ENCODE measurements at places on chromosomes 2 and 18.

DNA sequence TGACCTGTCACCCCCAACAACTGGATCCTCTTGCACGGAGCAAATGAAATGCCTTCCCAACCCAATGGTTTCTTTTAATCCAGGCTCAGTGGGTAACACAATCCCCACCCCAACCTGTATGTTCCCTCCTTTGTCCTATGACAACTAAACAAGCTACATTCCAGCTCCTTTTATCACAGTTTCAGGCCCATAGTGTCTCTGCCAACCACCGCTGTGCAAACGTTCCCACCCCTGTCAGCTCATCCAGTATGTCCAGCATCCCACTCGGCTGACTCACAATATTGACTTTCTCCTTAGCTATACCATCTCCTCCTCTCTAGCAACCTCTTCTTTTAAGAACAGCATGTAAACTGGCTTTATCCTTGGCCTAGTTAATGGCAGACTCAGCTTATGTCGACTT is 117.9 kb upstream of the PPP1CB start:
- no peak for DNase-seq

GRCh38 chr2:40210344-40210967 is 241.4 kb downstream of the SLC8A1 start:
- DNase-seq = no peak

GRCh38 chr2:160246356-160246755 is 46.3 kb upstream of the ITGB6 start:
- no peak for DNase-seq

DNA sequence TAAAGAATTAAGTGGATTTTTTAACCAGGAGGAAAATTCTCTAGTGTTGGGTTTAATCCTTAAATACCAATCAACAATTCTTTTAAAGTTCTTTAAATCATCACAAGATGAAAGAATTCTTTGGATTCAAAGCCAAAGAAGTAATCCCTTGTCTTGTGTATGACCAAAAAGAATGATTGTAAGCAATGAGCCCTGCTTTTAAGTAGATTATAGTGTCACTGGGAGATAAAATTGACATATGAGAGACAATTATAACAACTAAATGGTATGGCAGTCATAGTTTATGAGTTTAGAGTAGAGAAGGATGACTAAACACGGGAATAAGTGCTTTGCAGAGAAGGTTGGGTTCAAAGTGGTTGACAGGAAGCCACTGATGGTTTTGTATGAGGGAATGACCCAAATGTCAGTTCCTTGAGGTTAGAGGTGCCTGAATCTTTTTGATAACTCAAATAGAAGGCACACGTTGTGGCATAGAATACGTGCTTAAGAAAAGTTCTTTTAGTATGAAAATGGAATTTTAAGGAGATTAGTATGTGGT is 199.6 kb upstream of the TCF4 start:
- no peak for DNase-seq

- DNase-seq = no peak
These were observed 67.7 kb downstream of the FAM210A start for GRCh38 chr18:13658436-13659204.

DNA sequence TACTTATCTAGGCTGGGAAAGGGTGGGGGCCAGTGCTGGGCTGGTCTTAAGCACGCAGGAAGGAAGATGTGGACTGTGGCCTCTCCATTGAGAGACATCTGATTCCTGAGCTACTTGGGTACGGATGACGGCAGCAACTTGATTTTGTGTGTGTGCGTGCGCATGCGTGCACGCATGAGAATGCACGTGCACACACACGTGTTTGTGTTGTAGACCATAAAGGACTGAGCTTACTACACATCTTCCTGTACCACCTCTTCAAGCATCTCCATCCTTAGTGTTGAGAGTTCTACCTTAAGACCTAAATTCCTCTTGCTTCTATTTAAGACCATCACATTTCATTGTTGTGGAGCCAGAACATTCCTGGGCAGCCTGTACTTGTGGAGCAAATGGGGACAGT is 9.5 kb downstream of the WNT6 start:
- DNase-seq = no peak

DNA sequence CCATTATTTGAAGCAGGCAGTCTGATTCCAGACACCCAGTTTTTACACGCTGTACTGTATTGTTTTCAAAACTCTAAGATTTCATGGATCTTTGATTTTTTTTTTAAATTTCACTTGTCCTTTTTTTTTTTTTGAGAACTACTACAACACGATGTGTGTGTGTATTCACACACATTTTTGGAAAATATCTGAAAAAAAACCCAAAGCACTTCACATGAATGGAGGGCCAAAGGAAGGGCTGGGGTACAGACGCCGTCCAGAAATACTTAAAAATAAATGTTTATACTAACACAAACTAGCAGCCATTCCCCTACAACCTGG is 314 bp upstream of the SSB start:
- no peak for DNase-seq

DNA sequence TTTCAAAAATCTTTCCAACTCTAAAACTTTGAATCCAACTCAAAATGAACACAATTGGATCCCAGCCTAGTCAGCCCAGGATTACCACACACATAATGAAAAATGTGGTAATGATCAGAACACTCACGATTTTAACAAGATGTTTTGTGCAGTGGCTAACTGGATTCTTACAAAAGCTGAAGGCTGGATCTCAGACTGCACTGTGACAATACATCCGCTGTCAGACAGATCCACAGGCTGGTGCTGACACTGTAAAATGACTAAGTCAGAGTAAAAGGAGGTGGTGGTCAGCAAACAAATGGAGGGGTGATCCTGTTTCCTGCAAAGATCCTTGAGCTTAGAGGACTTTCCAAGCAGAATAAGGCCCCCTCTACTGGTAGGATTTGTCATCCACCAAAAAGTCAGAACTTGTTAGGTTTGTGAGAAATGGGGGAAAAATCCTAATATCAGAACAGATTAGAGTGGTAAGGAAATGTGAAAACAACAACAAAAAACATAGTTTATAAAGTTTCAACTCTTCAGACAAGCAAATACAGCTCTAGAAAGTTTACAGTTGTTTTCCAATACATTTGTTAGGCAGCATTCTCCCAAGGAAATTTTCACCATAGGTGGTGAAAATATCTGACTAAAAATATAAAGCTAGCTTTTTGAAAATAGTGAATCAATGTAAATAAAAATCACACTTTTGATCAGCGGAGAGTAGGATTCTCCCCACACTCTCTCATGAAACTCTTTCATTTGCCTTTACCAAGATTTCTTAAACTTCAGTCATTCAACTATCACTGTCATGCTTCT is 211.9 kb downstream of the AGPS start:
- DNase-seq = peak; percentile 68

DNA sequence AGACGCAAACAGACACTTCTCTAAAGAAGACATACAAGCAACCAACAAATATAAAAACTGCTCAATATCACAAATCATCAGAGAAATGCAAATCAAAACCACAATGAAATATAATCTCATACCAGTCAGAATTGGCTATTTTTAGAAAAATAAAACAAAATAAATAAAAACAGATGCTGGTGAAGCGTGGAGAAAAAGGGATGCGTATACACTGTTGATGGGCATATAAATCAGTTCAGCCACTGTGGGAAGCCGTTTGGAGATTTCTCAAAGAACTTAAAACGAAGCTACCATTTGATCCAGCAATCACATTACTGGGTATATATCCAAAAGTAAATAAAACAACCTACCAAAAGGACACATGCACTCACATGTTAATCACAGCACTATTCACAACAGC is 206.2 kb downstream of the HNMT start:
- DNase-seq = no peak

GRCh38 chr2:207692206-207693065 is 19.0 kb upstream of the CCNYL1 start:
- no peak for DNase-seq

DNA sequence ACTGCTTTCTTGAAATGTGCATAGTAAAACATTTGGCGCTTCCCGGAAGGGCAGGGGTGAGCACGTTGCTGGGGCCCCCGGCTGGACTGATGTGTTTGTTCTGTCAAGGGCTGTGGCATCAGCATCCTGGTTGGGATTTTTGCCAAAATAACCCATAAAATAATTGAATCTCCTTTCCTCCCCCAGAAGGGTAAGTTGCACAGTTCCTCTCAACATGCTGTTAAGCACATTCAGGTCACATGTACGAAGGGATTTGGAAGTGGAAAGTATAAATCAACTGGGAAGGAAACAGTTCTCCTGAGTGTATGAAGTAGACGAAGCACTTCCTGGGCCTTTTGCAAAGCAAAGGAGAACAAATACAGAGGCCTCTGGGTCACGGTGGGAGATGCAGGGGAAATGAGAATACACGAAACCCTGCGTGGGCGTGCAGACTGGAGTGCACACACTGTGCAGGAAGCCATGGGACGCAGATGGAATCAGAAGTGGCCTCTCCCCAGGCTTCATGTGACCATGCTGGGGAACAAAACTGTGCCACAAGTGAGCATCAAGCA is 183.9 kb downstream of the LPIN1 start:
- DNase-seq = no peak

DNA sequence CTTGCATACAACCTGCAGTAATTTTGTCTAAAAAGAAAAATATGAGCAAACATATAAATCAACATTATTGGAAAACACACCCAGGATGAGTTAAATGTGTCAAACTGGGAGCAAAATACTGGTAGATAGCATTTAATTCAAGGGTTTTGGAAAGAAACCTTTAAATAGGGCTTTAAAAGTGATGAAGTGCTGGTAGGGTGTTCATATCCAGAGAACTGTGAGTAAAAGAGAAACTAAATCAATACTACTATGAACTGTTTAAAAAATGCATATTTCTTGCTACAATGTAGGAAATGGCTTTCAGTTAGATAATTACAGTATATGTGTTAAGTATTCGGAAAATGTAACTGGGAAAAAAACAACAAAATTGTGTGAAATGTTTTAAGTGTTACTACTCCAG is 117.8 kb downstream of the ATAD2B start:
- DNase-seq = no peak

DNA sequence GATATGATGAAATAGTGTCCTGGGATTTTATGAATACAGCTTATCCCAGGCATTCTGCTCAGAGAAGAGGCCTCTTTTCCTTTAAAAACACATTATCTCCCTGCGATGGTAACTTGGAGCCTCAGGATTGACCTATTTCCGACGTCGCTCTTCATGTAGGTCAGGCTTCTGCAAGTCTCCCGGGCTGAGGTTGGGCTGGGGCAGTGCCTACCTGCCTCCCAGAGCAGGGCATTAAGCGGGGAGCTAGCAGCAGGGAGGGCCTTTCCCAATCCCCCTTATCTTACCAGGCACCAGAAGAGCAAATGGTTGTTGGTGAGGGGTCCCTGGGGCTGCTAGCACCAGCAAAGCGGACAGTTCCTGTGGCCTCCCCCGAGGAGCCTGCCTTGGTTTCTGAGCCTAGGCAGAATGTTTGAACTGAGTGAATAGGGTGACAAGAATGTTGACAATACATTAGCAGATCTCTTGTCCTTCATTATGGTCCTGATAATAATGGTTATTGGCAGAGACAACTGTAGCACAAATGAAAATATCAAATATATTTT is 60.2 kb downstream of the TRPM8 start:
- no peak for DNase-seq

DNA sequence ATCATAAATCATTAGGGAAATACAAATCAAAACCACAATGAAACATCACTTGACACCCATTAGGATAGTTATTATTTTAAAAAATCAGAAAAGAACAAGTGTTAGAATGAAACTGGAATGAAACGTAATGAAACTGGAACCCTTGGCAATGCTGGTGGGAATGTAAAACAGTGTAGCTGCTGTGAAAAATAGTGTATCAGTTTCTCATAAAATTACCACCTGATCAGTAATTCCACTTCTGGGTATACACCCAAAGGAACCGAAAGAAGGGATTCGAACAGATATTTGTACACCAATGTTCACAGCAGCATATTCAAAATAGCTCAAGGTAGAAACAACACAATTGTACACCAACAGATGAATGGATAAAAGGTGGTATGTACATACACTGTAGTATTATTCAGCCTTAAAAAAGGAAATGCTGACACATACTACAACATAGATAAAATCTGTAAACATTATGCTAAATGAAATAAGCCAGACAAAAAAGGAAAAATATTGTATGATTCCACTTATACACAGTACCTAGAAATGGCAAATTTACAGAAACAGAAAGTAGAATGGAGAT is 27.0 kb downstream of the ROCK1 start:
- no peak for DNase-seq

DNA sequence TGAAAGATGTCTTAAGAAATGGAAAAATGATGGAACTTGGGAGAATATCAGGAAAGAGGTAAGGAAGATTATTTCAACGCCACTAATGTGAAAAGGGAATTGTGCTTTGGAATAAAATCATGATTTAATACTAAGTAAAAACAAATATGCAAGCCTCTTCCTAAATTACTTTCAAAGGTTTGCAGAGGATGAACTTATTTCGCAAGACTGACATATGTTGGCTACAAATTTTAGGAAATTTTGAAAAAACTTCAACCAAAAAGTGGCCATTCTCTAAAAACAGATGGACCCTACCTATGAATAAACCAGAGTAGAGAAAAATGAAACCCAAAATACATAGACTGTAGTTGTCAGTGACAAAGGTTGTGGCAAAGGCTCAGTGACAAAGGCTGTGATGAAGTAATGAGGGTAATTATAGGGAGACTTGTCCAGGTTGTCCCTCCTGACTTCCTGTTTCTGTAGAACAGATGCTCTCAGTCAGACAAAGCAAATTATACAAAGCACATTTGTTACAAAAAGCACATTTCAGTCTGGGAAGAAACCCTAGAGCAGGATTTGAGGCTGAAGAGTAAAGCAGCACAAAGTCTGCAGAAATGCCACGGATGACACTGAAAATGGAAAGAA is 39.5 kb downstream of the SFT2D3 start:
- no peak for DNase-seq

DNA sequence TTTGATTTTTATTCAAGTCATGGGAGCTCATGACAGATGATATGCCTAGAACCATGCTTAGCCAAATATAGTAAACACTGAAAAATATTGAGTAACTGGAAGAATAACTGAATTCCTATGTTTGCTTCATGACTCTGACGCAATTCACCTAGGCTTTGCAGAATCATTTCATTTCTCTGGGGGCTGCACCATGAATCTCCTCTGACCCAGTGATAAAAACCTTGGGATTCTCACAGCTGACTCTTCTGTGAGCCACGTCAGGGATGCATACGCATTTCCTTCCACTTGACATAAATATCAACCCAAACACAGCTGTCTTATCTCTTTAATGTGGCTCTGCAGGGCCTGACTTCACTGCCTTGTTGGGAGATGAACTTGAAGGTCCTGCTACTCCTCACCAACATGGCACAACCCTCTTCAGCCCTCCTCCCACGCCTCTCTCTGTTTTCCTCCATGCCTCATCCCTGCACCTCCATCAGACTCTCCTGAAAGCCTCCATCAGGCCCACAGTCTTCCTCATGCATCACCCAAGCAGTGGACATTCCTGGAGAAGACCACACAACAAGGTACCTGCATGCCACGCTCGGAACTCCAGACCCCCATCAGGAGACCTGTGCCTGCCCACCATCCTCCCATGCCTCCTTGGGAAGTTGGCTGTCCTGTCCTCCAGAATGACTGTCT is 29.8 kb downstream of the COL6A3 start:
- peak; percentile 23 for DNase-seq
